GM04504 (cell line): ENCODE measurements at places on chromosomes 13 and 19.
A peak's percentile ranks its signal among the peaks of the same experiment; 100 is the strongest.

DNA sequence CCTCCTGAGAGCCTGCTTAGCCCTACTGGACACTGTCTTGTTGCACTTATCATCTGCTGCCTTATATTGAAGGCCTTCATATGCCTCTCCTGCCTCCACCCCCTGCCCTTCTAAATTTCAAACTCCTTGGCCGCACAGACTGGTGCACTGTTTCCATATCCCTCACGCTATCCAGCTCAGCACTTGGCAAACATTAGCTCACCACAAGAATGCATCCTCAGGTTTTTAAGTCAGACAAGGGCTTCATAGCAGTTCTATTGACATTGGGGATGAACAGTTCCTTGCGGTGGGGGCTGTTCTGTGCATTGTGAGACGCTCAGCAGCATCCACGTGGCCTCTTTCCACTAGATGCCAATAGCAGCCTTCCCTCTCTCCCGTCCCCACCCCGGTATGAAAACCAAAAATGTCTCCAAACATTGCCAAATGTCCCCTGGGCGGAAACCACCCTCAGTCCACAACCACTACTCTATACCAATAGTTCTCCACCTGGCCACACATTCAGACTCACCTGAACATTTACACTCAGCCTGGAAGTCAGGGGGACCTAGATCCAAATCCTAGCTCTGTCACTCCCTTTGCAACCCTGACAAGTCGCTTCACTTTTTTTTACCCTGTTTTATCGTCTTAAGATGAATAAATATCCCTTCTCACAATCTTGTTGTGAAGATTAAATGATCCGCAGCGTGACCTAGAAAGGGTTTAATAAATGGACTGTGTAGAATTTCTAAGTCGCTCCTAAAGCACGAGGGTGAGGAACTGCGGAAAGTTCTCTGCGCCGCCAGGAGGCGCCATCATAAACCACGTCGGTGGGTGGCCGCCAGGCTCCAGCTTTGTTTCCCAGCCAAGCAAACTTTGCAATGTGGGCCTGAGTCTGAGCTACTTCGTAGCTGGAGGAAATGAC, 3.6 kb upstream of the CEACAM3 start:
- DNase-seq, result peak; percentile 11

DNA sequence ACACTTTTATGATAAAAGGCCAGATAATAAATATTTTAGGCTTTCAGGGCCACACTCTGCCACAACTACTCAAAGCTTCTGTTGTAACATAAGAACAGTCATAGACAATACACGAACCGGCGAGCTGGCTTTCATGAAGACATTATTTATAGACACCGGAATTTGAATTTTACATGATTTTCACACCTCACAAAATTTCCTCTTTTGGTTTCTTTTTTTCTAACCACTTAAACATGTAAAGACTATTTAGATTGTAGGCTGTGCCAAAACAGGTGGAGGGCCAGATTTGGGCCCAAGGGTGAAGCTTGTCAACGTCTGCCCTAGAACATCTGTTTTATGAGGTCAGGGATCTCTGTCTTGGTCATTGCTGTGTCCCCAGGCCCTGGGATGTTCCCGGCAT, 29.7 kb upstream of the FXYD3 start:
- DNase-seq, result no peak

- DNase-seq, result no peak
Measured at GRCh38 chr13:59658027-59658737, 505.5 kb downstream of the DIAPH3 start.

- DNase-seq, result no peak
Measured at GRCh38 chr19:43300206-43300605, 30.9 kb upstream of the PSG9 start.

GRCh38 chr13:42155251-42155650, 106.8 kb downstream of the DGKH start:
- no peak for DNase-seq

DNA sequence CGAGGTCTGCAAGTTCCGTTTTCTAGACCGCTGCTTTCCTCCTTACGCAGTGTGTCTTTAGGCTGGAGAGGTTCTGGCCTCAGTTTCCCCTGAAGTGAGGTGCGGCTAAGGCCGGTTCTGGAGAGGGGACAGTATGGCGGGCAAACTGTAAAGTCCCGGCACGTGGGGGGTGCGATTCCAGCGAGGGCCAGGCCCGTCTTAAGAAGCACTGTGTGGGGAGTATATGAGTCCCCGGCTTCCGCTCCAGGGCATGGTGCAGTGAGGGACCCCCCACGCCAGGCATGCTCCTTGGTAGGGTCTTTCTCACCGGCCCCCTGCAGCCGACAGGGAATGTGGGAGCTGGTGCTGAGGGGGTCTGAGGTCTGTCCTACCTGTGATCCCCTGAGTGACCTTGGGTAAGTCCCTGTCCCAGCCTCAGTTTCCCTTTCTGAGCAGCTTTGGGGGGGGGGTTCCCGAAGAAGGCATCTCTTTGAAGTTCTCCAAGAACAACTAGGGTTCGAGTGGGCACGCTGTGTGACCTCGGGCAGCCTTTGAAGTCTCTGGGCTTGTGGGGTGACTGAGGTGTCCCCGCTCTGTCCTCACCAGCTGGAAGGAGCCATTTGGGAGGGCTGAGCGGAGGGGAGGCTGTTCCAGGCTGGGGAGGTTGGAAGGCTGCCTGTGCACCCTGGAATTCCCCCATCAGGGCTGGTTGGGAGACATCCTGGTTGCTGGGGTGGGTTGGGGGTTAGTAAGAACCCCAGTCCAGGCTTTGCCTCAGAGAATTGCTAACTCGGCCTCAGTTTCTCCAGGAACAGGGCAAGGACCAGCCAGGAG, 1.5 kb downstream of the NFIC start:
- no peak for DNase-seq

DNA sequence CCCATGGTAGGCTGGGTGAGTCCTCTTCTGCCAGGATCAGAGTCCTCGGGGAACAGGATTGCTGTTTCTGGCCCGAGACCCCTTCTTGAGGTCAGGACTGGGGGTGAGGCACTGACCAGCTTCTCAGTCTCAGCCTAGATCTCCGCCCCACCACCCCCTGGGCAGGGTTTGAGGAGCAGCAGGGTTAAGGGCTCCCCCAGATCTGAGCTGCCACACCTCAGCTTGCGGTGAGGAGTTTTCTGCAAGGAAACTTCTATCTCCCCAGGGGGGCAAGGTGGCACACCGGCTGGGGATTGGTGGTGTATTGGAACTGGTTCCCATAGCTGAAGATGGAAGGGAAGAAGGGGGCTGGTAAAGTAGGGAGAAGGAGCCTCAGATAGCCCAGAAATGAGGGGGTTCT, 19.5 kb downstream of the CHST8 start:
- DNase-seq, result no peak

DNA sequence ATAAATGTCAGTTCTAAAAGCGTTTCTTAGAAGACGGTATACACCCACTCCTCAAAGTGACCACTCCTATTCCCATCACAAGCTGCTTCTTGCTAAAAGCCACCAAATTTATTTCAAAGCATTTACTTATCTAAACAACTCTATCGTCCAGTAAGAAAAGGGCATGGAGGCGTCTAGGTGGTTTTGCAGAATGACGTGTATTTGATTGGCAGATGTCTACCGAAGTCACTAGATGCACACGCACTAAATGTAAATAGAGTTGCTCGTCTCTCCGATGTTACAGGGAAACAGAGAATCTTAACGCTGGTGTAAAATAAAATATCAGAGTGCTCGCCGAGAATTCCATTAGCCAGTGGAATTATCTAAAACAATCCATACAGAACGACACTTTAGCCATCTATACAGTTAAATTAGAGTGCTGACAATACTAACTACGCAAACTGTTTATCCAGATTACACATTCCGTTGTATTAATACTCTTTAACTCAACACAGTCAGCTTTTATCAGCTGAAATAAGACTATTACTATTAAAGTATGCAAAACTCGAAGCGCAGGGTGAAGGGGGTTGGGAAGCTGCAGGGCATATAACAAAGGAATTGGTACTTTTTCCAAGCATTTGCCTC, 1.9 kb downstream of the KLF12 start:
- DNase-seq, result no peak

DNA sequence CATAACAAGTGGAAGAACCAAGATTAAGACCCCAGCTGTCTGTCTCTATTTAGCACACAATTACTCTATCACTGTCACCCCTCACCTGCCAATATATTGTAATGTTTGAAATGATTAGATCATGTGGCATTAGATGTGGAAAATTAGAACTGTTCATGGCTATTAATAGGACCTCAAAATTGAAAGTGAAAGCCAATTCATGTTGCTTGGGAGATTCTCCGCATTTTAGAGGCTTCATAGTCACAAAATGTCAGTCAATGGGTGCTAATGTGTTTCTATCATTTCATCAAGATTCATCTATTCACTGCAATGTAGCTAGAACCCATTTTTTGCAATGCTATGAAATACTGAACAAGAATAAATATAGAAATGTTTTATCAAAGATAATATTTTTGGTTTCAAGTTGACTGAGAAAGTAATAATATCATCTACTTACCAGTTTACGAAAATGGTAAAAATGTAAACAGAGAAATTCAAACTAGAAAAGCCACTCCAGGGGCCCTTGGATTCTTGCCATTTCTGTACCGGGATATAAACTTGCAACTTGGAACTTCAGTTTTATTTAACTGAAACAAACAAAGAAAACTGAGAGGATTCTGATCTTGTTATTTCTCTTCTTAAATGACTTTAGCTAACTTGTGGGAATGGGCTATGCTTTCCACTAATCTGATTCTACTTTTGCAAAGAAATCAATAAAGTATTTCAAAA, 388.6 kb downstream of the DCT start:
- no peak for DNase-seq

DNA sequence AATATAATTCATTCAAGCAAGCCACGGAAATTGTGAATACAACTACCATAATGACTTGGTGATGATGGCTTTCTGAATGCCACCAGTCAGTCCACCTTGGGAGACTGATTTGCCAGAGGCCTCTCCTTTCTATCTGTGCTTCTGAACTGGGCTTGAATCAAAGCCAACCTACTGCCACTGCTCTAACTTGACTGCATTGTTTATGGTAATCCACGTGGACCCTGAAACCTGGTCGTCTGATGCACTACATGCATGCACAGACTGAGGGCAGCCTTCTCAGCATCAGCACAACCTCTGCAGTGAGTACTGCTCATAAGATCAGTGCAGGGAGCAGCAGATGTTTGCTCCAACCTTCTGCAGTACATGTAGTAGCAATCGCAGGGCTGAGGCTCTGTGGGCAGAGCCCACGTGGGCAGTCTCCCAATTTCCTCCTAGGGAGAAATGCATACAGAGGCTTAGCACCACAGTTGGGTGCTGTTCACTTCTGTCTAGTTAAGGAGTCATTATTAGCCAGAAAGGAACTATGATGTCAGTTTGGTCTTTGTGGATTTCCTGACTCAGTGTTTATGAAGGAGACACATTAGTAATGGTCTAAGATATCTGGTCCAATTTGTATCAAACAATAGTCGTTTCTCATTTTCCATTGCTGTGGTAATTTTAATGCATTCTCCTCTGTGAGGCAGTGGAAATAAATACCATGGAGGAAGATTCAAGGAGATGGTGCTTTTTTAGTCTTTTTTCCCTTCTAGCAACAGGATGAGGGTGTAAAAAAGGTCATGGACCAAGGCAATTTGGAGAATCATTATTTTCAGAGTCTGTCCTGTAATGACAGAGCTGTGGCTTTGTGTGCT, 82.5 kb downstream of the AKAP11 start:
- no peak for DNase-seq

- DNase-seq, result no peak
Measured at GRCh38 chr13:114272977-114273376, 8.4 kb upstream of the UPF3A start.

GRCh38 chr13:38309397-38309796, 40.3 kb upstream of the UFM1 start:
- DNase-seq, result no peak

DNA sequence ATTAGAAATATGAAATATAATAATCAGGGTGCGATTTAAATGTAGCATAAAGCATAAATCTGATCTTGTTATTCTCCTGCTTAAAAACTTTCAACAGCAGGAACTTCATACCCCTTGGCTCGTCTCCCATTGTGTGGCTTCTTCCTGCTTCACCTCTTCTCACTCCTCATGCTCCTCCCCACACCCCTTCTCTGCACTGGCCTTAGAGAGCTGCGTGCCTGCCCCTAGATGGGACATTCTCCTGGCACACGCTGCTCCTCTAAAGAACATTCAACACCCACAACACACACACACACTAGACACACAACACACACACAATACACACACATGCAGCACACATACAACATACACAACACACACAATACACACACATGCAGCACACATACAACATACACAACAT, 104.6 kb upstream of the RAP2A start:
- DNase-seq, result no peak

DNA sequence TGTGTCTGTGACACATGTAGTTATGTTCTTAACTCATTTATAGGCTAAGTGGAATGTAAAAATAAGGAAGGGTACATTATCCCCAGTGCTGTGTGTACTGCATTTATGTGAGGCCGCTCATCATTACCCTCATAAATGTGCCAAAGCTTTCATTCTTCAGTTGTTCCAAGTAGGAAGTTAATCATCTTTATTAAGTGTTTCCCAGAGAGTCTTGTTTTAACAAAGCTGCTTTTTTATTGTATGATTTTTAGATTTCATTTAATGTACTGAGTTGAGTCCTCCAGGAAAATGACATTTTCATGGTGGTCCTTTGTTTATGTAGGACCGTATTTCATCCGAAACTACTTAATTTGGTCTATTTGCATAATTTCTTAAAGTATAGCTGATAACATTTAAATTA, 379.8 kb downstream of the DLEU7 start:
- DNase-seq, result no peak

GRCh38 chr19:48596679-48597465, 9.7 kb upstream of the SPACA4 start:
- no peak for DNase-seq

DNA sequence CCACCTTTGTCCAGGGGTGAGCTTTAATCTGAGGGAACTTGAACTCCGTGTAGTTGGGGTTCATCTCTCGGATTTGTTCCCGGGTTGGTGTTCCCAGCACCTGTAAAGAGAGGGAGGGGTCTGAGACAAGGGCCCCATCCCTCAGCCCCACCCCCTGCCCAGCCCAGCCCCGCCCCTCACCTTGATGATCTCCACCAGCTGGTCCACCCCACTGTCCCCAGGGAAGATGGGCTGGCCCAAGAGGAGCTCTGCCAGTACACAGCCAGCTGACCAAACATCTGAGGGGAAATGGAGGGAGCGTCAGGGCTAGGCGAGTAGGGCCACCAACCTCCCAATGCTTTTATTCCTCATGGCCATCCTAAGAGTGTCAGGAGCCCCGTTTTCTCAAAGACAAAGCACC, 9.3 kb downstream of the GSK3A start:
- no peak for DNase-seq
